ENCODE measurements at places on chromosomes 2 and 18.

GRCh38 chr18:59833785-59834184 is 66.0 kb upstream of the PMAIP1 start:
- no peak for DNase-seq

DNA sequence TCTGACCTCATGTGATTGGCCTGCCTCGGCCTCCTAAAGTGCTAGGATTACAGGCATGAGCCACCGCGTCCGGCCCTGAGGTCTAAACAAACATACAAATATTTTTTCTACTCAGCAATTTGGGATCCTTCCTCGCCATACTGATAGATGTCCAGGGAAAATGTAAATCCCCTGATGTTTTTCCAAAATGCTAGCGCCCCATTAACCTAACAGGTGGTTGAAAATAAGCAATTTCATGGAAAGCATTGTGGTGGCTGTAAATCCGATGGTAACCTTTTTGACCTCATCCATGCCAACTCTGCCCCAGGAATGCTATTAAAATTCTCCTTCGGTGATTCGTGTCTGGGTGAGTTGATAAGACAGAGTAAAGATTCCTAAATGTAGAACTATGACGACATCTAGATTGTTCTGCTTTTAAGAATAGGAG is 19.3 kb downstream of the GEMIN6 start:
- no peak for DNase-seq

DNA sequence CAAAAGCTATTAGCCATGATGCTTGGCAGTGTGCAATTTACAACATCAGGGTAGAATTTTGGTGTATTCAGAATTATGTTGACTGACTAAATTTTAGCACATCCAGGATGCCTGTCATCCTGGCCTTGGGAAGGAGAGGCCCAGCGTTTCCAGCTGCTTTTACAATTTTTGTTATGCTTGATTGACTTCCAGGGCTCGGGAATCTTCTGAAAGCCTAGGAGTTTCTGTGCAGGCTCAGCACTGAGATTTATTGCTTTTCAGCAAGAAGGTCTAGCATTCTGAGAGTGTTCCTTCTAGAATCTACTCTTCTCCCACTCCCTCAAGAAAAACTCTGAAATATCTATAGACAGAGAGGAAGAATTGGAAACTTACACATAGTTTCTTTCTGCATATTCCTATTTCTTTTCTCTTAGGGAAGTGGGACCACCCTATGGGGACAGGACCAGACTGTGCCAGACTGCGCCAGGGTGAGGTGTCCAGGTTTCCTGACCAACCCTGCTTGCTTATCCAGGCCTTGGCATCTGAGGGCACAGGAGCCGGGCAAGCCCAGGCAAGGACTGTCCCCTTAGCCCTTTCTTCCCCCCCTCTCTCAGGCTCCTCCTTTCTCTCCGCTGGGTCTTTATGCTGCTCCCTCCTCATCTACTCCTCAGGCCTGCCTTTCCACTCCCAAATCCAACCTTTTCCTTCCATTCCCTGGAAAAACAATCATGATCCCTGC is 26.9 kb downstream of the MAIP1 start:
- DNase-seq, result no peak

DNA sequence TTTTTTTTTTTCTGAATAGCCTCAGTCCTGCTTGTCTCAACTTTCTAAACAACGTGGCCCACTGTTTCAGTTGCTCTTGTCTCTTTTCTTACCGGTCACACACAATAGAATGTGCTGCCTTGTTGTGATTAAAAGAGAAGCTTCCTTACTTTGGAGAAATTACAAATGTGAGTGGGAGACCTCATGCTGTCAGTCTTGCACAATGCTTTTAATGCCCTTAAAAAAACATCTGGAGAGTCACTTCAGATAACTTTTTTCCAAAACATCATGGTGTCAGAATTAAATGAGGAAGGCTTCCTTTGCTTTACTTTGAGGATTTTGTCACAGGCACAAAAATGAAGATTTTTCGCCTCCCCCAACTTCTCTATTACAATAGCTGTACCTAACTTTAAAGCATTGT is 37.7 kb downstream of the LHCGR start:
- no peak for DNase-seq

DNA sequence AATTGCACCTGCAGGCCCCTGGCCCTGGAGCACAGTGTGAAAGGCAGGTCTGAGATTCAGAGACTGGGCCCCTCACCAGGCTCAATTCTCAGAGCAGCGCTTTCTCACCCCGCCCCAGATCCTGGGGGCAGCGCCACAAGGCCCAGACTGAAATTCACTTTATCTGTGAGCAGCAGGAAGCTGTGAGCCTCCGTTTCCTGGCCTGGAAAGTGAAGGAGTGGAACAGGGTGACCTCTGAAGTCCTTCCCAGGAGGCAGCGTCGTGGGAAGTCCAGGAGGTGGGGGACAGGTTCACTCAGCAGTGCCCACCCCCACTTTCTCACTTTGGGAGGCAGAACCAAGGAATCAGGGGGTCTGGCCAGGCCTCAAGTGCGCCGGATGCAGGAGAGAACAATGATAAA is 235.4 kb downstream of the NDUFA10 start:
- DNase-seq, result no peak

DNA sequence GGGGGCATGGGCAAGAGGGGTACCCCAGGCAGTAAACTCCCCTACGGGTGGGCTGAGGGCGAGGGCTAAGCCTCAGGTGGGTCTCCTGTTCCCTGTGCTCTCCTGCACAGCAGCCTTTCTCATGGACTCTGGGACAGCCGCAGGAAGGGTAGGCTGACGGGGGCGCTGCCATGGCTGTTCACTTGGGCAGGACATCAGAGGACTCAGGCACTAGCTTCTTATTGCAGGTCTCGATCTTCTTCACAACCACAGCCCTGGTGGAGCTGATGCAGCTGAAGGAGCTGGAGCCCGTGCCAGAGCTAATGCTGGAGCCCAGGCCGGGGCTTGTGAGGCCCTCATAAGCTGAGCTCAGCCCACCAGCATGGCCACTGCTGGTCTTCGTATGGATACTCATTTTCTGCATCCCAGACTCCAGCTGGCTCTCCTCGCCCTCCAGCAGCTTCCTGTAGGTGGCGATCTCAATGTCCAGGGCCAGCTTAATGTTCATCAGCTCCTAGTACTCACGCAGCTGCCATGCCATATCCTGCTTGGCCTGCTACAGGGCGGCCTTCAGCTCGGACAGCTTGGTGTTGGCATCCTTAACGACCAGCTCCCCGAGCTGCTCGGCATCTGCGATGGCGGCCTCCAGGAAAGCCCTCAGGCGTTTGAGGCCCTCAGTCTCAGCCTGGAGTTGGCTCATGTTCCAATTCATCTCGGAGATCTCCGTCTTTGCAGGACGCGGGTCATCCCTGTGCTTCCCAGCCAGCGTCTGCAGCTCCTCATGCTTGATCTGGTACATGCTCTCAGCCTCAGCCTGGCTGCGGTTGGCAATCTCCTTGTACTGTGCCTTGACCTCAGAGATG is 359.8 kb upstream of the SETBP1 start:
- DNase-seq, result no peak

DNA sequence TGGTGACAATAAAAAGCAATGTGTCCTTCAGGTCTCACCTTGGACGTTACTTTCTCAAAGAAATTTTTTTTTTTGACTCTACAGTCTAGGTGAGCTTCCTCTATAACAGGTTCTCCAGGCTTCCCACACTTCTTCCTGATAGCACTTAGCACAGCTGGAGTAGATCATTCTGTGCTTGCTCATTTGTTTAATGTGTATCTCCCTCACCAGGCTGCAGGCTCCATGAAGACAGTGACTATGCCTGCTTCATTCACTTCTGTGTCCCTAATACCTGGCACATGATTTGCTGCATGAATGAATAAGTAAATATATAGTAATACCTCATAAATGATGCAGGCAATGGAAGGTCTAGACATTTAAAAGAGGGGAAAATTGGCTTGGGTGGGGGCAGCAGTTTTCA is 109.9 kb upstream of the CD302 start:
- DNase-seq, result no peak

- DNase-seq, result peak; percentile 3
Observed at GRCh38 chr18:41266616-41267015, 688.4 kb upstream of the PIK3C3 start.

- DNase-seq, result no peak
Observed at GRCh38 chr2:26809211-26809610, 23.4 kb downstream of the CENPA start.

DNA sequence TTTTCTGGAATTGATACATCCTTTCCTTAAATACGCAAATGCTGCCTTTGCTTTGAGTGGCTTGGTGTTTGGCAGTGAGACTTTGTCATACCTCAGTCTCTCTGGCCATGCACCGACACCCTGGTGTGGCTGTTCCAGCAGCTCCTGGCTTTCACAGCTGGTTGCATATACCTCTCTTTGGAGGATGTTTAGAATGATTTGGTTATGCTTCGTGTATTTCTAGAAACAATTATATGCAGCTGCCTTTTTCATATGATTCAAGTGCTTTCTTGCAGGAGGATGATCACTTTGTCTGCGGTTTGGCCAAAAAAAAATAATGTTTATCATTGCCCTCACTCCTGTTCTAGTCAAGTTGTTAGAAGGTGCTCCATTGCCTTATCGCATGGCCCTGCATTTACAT is 95.0 kb upstream of the EML6 start:
- DNase-seq, result no peak

DNA sequence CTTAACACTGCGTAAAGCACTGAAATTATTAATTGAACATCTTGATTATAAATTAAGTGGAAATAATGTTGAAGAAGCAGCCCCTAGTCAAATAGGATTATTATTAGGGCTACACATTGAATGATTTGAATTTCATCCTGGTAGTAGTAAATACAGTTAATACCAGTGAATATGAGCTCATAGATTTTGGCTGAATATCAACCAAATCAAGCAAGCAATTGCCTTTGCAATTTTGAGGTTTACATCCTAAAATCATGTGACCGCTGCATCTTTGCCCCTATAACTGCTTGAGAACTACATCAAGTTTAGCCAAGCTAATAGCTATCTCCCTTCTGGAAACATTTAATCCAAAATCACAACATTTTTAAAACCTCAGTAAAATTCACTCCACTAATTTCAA is 801.2 kb upstream of the PIK3C3 start:
- no peak for DNase-seq

DNA sequence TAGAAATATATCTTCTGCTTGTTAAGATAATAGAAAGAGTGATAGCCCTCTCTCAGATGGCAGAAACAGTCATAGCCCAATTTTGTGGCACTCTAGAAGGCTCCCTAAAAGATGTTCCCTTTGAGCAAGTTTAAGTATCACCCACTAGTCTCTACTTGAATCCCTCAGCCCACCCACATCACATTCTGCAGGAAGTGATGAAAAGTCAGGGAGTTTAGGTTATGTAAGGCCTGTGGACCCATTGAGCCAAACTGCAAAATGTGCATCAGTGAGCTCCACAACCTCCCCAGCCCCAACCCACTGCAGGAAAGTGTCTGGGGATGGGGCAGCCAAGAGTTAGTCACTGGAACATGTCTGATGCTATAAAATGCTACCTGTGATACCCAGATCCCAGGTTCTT is 25.6 kb downstream of the ANKRD44 start:
- DNase-seq, result no peak

DNA sequence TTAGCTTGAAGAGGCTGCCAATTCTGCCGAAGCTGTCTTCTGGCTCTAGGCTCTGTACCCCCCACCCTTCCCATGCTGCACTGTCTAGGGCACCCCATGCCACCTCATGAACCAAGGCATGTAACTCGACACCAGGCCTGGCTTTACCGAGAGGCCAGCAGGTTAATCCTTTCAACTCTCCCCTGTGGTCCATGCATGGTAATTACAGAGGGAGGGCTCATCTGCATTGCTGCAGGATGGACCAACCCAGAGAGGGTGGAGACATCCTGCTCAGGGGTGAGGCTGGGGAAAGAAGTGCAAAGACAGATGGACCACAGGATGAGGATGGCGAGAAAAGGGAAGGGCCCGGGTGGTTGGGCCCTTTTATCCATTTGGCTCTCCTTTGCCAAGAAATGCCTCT is 65.8 kb downstream of the KCTD1 start:
- no peak for DNase-seq

DNA sequence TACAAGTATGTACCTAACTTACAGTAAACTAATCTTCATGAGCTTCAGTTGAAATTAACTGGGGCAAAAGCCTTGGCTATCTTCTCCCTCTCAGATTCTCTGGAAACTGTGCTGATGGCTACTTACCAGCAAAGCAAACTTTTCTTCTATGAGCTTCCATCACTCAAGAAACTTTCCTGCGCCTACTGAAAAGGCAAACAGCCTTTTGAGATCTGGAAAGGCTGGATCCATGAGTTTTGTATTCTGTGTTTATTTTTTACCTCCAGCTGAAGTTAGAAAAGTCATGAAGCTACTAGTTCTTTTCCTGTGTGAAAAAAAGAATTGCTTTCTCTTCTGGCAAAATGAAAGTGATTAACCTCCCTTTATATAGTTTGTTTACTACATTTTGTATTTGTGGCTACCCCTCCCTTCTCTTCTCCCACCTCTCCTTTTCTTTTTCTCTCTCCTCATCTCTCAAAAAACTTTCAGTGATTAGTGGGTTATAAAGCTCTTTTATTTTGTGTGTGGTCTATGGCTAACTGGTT is 49.2 kb upstream of the RNF152 start:
- DNase-seq, result no peak

DNA sequence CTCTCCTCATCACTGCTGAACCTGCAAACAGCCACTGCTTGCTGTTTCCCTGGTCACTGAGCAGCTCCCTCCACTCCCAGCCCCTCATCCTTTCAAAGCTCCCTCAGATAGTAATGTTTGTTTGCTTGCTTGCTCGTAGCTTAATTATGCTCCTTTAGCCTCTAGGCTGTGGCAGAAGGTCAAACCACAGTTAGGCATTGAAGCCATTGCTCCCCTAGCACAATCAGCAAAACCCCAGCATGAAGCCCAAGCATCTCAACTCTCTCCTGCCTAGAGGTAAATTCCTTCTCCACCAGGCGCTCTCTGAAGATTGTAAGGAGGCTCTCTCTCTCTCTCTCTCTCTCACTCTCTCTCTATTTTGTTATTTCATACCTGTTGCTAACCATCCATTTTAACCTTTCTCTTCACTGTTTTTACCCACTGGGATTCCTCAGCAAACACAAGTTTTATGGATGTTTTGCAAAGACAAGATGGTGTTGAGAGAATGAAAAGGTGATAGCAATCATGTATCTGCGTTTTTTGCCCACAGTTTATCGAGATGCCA is 135.9 kb upstream of the HNRNPA3 start:
- DNase-seq, result no peak

GRCh38 chr2:8570637-8571036 is 111.2 kb upstream of the ID2 start:
- no peak for DNase-seq

DNA sequence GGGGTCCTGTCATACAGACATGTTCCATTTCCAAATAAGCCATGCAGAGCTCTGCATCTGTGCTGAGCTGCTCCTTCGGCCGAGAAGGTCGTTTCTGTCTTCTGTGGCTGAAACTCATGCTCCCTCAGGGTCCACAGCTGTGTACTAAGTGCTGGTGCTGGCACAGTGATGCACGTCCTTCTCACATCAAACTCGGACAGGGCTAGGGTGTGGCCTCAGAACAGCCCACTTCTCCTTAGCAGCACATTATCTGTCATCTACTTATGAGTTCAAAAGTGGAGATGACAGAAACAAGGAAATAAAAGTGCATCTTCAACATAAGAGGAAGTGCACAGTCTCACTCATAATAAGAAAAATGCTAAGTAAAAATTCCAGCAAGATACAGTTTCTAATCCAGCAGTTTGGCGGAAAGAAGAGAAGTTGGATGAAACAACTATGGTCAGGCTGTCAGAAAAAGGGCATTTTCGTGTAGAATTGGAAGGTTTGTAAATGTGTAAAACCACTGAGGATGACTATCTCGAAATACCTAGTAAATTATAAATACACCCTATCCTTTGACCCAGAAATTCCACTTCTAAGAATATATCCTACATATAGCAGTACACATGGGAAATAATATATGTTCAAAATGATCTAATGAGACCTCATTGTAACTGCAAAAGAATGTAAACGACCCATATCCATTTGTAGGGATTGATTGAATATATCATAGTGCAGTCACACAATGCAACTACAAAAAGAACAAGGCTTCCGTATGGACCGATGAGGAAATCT is 53.7 kb upstream of the APCDD1 start:
- no peak for DNase-seq

Measured in right kidney (tissue), 9 donors.